ENCODE measurements at places on chromosomes 12 and 14.

DNA sequence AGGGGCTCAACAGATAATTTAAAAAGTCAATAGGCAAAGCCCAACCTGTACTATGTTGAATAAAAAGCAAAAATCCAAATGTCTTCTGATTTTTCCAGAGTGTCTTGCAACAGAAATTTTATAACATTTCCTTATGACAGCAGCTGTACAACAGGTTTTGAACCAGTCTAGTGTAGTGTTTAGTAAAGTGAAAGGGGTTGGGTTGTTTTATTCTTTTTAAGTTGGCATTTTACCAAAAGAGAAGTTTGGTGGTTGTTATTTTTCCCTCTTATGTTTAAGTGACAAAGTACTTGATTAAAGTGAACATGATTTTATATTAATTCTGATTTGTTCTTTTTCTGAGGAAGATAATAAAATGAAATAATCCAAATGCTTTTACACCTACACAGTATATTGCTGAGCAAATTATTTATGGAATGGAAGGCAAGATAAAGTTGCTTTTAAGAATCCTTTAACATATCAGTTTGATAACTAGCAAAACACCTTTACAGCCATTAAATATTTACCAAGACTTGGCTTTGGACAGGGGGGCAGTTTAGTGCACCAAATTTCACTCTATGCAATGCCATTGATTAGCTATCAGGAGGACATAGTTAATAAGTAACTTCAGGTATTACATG, 128.9 kb downstream of the FOXA1 start:
- no peak for DNase-seq

GRCh38 chr12:114119316-114119715, 153.2 kb upstream of the RBM19 start:
- DNase-seq: no peak

DNA sequence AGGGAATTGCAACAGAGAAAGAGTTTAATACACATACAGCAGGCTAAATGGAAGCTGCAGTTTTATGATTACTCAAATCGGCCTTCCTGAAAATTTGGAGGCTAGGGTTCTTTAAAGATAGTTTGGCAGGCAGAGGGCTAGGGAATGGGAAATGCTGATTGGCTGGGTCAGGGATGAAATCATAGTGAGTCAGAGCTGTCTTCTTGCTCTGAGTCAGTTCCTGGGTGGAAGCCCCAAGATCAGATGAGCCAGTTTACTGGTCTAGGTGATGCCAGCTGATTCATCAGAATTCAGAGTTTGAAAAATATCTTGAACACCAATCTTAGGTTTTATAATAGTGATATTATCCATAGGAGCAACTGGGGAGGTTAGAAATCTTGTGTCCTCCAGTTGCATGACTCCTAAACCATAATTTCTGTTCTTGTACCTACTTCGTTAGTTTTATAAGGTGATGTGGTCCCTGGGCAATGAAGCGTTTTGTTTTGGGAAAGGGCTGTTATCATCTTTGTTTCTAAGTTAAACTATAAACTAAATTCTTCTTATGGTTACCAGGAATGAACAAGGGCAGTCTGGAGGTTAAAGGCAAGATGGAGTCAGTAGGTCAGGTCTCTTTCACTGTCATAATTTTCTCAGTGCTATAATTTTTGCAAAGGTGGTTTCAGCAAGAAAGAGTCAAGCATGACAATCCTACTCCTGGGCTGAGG, 257.8 kb upstream of the CCDC196 start:
- DNase-seq: peak; percentile 10

DNA sequence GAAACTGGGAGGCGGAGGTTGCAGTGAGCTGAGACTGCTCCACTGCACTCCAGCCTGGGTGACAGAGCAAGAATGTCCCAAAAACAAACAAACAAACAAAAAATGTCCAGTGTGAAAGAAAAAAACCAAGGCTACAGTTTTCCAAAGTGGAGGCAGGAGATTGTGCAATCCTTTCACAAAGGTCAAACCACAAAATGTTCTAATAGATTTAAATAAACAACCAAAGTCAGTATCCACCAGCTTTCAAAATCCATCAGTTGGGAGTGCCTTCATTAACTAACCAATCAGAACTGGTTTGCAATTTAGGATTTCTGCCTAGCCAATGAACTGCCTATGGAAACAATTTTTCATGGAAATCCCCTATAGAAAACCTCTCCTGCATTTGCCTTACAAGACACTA, 52.3 kb upstream of the TRIM9 start:
- DNase-seq: no peak

GRCh38 chr12:28443337-28443736, 253.1 kb downstream of the CCDC91 start:
- no peak for DNase-seq

GRCh38 chr14:25041898-25042297, 8.0 kb downstream of the STXBP6 start:
- DNase-seq: no peak

GRCh38 chr14:36129181-36129580, 47.3 kb downstream of the PTCSC3 start:
- DNase-seq: no peak

GRCh38 chr12:105343836-105344235, 13.3 kb downstream of the C12orf75 start:
- DNase-seq: no peak

- DNase-seq: peak; percentile 43
Measured at GRCh38 chr14:91177073-91178034, 63.5 kb downstream of the DGLUCY start.

- no peak for DNase-seq
Measured at GRCh38 chr12:89245090-89245489, 107.2 kb downstream of the DUSP6 start.

GRCh38 chr12:114384739-114385138, 21.2 kb downstream of the TBX5 start:
- DNase-seq: no peak

Measured in stimulated activated CD4-positive, alpha-beta T cell treated with anti-CD3 and anti-CD28 coated beads, Interleukin-2, amount 100 ng/mL, for 48 hours (primary cell).